ENCODE measurements at places on chromosomes 5 and 9. TPM values are rescaled to one million over a fixed set of nuclear protein-coding genes. Genes with fewer than 3 reads are reported as not detected.

DNA sequence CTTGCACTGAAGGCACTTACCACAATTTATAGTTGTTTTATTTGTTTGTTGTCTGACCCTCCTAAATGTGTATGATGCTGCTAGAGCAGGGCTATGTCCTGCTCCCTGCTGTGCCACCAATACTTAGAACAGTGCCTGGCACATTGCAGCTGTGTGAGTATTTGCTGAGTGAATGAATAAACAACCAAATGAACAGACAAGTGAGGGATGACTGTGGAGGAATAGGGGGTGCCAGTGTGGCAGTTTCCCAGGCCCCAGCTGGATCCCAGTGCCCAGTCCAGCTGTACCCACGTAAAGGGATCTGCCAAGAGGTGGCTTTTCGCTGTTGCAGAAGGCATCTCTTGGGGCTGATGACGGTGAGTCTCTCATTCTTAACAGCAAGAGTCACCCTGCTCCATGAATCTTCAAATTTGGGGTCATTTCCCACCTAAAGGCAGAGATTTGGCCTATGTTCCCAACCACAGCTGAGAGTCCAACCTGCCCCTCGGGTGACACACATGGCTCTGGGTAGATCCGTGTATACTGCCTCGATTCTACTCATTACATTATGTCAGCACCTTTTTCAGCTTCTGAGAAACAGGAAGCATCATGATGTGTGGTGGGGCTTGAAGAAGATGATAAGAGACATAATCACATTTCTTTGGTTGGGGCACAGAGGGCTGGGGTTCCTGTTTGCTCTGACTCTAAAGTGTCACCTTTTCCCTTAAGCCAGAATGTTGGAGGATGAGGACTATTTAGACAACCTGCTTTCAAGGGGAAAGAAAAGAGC is 14.3 kb downstream of the IL5 start:
- H3K27me3 ChIP-seq: no peaks in the 10 kb centered on the region
- H3K36me3 ChIP-seq: no peaks in the 10 kb centered on the region
- DNase-seq: peak; percentile 19
- H3K4me3 ChIP-seq: no peak overlapping the region
- no peak overlapping the region for H3K27ac ChIP-seq
- H3K4me1 ChIP-seq: peaks cover 4% of the 10 kb centered on the region

DNA sequence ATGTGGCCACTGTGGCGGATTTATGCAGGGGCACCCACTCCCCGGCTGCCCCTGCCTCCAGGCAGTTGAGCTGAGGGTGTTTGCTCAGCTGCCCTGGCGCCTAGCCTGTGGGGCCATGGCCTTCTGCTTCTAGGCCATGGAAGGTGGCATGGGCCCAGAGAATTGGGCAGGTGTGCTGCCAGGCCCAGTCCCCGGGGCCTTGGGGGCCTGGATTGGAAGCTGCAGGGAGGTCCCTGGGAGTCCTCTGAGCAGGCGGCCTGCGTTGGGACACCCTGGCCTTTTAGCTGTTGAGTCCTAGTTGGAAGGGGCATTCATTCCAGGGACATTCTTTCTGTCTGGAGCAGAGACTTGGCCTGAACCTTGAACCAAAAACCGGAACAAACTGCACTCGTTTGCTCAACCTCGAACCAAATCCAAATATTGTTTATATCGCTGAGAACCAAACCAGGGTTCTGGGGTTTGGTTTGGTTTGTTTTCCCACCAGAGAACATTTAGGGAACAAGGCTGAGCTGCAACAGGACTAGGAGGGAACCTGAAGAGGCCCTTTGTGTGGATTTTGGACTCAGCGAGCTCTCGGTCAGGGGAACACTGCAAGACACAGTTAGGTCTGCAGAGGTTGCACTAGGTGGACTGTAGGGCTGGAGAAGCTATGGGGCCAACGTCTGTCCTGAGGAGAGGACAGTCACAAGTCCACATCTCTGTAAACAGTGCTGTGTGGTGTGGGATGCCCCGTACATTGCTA is 116.8 kb downstream of the BOD1 start:
- H3K36me3 ChIP-seq: no peaks in the 10 kb centered on the region
- no peak overlapping the region for H3K27ac ChIP-seq
- H3K4me1 ChIP-seq: no peaks in the 10 kb centered on the region

DNA sequence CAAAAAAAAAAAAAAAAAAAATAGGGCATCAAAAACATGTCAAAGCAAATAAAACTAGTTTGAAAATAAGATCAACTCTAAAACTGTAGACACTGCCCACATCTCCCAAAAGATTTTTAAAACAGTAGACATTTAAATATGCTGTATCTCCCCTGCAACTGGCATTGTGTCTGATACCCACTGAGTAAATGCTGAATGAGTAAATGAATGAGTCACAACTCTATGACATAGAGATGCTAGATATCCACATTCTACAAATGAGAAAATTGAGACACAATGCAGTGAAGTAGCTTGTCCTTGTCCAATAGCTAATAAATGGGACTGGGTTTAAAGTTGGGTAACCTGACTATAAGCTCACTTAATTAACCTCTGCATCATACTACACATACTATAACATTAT is 14.1 kb upstream of the MAP1B start:
- H3K27ac ChIP-seq: no peak overlapping the region
- no peaks in the 10 kb centered on the region for H3K36me3 ChIP-seq
- H3K4me3 ChIP-seq: no peak overlapping the region
- no peak for DNase-seq
- no peaks in the 10 kb centered on the region for H3K27me3 ChIP-seq

GRCh38 chr5:96338091-96338490 is 95.0 kb downstream of the PCSK1 start:
- DNase-seq: no peak
- no peak overlapping the region for H3K27ac ChIP-seq
- H3K36me3 ChIP-seq: no peaks in the 10 kb centered on the region
- no peaks in the 10 kb centered on the region for H3K27me3 ChIP-seq

DNA sequence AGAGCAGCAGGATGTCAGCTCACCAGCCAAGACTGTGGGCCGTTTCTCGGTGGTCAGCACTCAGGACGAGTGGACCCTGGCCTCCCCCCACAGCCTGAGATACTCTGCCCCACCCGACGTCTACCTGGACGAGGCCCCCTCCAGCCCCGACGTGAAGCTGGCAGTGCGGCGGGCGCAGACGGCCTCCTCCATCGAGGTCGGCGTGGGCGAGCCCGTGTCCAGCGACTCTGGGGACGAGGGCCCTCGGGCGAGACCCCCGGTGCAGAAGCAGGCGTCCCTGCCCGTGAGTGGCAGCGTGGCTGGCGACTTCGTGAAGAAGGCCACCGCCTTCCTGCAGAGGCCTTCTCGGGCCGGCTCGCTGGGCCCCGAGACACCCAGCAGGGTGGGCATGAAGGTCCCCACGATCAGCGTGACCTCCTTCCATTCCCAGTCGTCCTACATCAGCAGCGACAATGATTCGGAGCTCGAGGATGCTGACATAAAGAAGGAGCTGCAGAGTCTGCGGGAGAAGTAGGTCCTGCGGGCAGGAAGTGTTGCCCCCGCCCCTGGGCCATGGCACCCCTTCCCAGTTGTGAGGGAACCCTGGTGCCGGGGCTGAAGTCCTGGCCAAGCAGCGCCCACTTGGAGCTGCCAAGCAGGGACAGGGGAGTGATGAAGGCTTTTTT is 108.9 kb downstream of the WNK2 start:
- H3K27me3 ChIP-seq: peaks cover 14% of the 10 kb centered on the region
- H3K27ac ChIP-seq: no peak overlapping the region
- DNase-seq: no peak
- no peaks in the 10 kb centered on the region for H3K4me1 ChIP-seq
- no peaks in the 10 kb centered on the region for H3K36me3 ChIP-seq

GRCh38 chr5:96582343-96582742 is 79.8 kb upstream of the CAST start:
- H3K27me3 ChIP-seq: peaks cover 3% of the 10 kb centered on the region
- H3K36me3 ChIP-seq: no peaks in the 10 kb centered on the region
- H3K4me1 ChIP-seq: no peaks in the 10 kb centered on the region

KLF4 gene
- polyA plus RNA-seq: 28.1 TPM

- H3K27me3 ChIP-seq: no peaks in the 10 kb centered on the region
- H3K36me3 ChIP-seq: peaks cover 6% of the 10 kb centered on the region
- H3K4me1 ChIP-seq: peaks cover 53% of the 10 kb centered on the region
- no peak for DNase-seq
- peak overlapping the region; percentile 61 for H3K27ac ChIP-seq
- H3K4me3 ChIP-seq: no peak overlapping the region
These were observed 4.2 kb downstream of the CCNI2 start for GRCh38 chr5:132751444-132751843.

GRCh38 chr9:2192356-2192979 is 177.3 kb downstream of the SMARCA2 start:
- H3K27me3 ChIP-seq: no peaks in the 10 kb centered on the region
- H3K27ac ChIP-seq: no peak overlapping the region
- DNase-seq: no peak
- H3K4me1 ChIP-seq: no peaks in the 10 kb centered on the region

DNA sequence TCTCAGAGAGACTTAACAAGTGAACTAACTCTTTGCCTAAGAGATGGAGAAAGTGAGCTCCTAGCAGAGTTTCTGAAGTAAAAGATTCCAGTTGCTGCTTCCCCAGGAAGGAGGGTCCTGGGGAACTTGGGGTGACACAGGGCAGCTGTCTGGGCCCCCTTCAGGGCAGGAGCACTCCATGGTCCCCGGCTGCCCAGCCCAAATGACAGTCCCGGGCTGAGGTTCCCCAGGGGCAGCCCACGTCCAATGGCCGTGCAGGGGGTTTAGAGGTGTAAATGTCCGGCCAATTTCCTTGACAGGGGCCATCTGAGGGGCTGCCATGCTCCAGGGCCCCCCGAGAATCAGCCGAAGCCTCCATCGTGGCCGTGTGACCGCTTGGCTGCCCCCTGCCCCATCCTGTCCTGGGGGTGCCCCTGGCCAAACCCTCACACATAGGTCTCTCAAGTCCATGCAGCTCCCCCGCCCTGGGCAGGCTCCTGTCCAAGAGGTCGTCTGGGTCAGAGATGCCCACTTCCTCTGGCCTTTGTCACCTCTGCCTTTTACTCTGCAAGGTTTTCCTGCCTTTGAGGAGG is 5.5 kb upstream of the PPP1R26 start:
- no peaks in the 10 kb centered on the region for H3K36me3 ChIP-seq
- H3K4me3 ChIP-seq: no peak overlapping the region
- DNase-seq: no peak
- H3K4me1 ChIP-seq: no peaks in the 10 kb centered on the region
- H3K27ac ChIP-seq: no peak overlapping the region

DNA sequence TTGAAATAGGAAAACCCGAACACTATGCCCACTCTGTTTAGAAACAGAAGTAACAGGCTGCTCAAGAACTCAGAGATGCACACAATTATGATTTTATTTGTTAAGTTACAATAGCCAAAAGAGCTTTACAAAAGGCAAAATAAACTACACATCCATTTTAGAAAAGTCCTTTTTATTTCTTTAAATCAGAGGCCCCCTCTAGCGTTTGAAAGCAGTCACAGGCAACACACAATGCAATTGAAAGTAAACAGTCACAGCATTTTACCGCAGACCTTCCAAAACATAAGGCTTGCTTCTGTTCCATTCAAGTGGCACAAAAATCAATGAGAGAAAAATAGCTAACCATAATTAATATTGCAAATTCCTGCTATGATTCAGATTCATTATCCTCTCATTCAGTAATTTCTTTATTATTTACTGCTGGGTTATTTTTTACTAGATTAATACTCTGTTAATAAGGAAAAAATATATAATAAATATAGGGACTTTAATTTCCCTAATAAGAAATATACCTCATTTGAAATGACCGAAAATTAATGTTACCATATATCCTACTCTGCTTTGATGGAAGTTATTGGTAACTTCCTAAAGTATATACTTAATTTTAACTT is 78.3 kb downstream of the CEP120 start:
- H3K36me3 ChIP-seq: peaks cover 21% of the 10 kb centered on the region
- no peak for DNase-seq
- H3K27me3 ChIP-seq: no peaks in the 10 kb centered on the region
- no peak overlapping the region for H3K4me3 ChIP-seq
- H3K4me1 ChIP-seq: no peaks in the 10 kb centered on the region

PCDHGA6 gene
- polyA plus RNA-seq: 1.2 TPM

DNA sequence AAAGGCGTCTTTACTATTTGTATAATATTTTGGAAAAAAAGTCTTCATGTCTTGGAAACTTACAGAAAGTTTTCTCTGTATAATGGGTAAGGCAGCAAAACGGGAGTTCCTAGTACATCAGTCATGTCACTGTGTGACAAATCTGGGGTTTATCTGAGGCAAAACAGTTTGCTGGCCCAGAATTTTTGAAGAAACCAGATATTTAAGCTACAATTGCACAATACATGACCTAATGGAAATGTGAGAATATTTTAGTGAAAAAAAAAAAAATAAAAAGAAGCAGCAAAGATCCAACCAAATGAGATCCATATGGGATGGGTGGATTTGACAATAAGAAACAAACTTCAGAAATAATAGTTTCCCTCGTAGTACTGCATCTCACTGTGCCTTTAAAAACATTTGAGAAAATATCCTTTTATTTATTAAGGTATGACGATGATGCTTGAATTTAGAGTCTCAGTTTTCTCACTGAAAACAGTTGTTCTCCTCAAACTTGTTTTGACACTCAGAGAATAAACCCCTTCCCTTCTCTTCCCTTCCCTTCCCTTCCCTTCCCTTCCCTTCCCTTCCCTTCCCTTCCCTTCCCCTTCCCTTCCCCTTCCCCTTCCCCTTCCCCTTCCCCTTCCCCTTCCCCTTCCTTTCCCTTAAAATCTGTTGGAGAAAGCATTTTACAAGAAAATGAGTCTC is 180.5 kb upstream of the TUT7 start:
- no peak for DNase-seq
- H3K36me3 ChIP-seq: no peaks in the 10 kb centered on the region
- no peaks in the 10 kb centered on the region for H3K27me3 ChIP-seq
- H3K4me1 ChIP-seq: no peaks in the 10 kb centered on the region

FCN2 gene
- 0.75 TPM for polyA plus RNA-seq

QSOX2 gene
- polyA plus RNA-seq: 11.5 TPM

DRD1 gene
- polyA plus RNA-seq: 0.41 TPM

DNA sequence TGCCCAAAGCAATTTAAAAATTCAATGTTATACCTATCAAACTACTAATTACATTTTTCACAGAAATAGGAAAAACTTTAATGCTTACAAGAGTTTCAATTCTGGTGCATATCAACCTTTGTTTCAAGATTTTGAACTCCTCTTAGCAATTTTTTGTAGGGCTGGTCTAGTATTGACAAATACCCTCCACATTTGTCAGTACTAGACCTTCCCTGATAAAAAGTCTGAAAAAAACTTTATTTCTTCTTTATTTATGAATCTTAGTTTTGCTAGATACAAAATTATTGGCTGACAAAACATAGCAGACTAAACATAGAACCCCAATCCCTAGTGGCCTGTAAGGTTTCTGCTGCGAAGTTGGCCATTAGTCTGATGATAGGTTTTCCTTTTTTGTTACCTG is 1804.9 kb downstream of the EFNA5 start:
- H3K36me3 ChIP-seq: no peaks in the 10 kb centered on the region
- no peak overlapping the region for H3K27ac ChIP-seq
- no peak overlapping the region for H3K4me3 ChIP-seq
- no peaks in the 10 kb centered on the region for H3K27me3 ChIP-seq

- DNase-seq: no peak
- H3K4me3 ChIP-seq: no peak overlapping the region
- no peaks in the 10 kb centered on the region for H3K36me3 ChIP-seq
- no peaks in the 10 kb centered on the region for H3K4me1 ChIP-seq
- no peak overlapping the region for H3K27ac ChIP-seq
These were observed 41.3 kb downstream of the FBXO10 start for GRCh38 chr9:37534901-37535300.

VLDLR gene
- 1.8 TPM for polyA plus RNA-seq

- no peaks in the 10 kb centered on the region for H3K27me3 ChIP-seq
- DNase-seq: no peak
- H3K4me1 ChIP-seq: peaks cover 8% of the 10 kb centered on the region
- no peak overlapping the region for H3K4me3 ChIP-seq
These were observed 12.8 kb upstream of the PRSS3 start for GRCh38 chr9:33782395-33783152.

GRCh38 chr5:68657055-68657961 is 436.5 kb upstream of the SLC30A5 start:
- peaks cover 4% of the 10 kb centered on the region for H3K4me1 ChIP-seq
- no peaks in the 10 kb centered on the region for H3K36me3 ChIP-seq
- no peak overlapping the region for H3K4me3 ChIP-seq
- H3K27me3 ChIP-seq: no peaks in the 10 kb centered on the region

Measured in thymus (tissue), 14 donors.